NCI-H1694 (cell line): ENCODE measurements at places on chromosomes 2 and 18.

DNA sequence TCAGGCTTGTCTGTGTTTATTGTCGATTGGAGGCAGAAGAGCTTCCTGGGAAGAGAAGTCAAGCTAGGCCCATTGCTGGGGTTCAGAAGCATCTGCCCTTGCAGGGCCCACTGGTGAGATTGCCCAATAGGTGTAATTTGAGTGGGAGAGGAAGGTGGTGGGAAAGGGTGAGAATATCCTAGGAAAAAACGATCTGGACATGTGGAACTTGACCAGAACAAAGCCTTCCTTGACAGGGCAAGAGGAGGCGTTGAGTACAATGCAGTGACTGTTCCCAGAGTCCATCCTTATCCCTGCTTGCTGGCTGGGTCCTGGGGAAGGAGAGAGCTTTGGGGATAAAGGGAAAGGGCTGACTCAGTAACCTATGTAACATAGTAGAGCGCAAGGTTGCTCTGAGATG lies 27.1 kb downstream of the NABP1 start:
- no peak for DNase-seq

DNA sequence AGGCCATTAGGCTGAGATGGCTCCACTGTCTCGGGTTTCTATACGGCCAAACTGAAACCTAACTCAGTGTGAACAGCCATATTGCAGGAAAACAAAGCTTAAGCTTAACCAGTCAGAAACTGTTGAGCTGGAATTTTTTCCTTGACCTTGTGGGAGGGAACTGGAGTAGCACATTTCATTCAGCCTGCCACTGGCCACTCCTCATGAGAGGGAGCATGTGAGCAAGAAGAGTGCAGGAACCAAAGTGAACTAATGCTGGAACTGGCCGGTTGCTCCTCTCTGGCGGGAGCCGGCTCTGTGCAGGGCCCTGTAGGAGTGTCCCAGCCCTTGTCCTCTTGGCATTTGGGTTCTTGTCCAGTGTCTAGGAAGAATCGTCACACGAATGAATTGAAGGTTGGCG lies 5.9 kb upstream of the POLE4 start:
- DNase-seq = no peak

- DNase-seq = no peak
Observed at GRCh38 chr2:196995757-196996314, 69.3 kb upstream of the PGAP1 start.

GRCh38 chr18:65436430-65436829 lies 314.4 kb upstream of the CDH7 start:
- DNase-seq = no peak

DNA sequence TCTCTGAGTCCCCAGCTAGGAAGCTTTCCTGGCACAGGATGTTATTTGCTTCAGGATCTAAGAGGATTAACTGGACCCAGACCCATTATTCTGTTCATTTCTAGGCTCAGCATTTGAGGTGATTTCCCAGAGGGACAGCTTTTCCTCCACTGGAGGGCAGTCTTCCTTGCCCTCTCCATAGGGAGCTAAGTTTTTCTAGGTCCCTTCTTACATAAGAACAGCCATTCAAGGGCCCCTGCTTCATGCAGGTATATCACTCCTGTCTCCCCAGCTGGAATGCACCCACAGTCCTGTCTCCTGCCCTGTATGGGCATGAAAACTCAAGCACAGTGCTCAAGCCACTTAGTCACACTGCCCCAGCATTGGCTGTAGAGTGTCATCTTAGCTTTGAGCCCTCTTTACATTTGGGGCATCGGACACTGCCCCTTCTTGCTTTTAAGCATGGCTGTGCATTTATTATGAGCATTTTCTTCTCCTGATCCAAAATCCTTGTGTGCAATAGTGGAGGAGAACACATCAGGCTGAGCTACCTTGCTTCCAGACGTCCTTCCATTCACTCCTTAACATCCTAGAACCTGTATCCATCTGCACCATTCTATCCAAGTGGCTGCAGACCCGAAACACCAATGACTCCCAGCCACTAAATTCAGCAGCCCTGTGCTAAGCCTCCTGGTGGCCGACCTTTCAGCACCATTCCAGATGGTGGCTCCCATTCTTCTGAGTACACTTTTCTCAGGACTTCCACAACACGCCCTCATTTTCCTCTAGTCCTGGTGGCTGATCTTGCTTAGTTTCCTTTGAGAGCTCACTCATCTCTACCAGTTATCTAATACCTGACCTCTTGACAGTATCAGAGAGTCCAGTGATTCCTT lies 80.0 kb downstream of the COPS8 start:
- no peak for DNase-seq

DNA sequence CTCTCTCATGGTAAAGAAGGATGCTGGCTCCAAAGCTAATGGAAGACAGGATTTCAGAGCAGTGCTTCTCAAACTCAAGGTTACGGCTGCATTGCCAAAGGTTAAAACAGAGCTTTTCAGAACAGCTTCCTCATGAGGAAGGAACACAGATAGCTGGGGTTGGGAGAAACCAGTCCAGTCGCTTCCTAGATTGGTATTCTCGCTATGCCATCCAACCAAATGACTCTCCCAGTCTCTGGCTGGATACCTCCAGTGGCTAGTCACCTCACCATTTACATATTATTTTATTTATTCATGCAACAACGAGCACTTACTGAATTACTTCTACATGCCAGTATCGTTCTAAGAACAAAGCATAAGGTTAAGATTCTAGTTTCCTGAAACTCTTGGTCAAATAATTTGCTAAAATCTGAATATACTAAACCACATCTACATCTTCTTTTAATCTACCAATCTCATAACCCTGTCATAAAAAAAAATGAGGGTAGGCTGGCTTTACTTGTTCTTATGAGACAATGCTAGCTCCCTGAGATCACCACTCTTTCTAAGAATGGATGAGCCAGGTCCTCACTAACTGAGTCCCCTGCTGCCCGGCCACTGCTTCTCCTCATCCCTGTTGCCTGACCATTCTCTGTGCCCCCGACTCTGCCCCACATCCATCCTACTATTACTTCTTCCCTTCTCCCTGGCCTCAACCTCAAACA lies 20.4 kb downstream of the KDSR start:
- no peak for DNase-seq

- DNase-seq = peak; percentile 1
Observed at GRCh38 chr2:189287982-189288521, 108.5 kb upstream of the COL5A2 start.

DNA sequence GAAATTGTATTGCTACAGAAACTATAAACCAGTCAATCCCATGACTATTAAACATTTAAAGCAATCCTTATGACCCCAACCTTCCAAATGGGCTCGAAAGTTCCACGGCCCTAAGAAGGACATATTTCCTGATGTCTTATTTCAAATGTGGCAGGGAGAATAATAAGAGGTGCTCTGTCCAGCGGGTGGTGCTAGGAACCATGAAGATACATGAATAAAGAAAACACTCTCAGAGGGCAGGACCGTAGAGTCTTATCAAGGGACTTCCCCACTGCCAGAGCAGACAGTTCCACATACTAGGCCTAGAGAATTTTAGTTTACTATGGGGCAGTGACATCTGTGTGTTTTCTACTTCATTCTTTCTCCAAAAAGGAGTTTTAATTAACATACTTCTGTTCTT lies 187.1 kb upstream of the PIK3C3 start:
- no peak for DNase-seq

GRCh38 chr2:133765658-133766057 lies 197.4 kb upstream of the NCKAP5 start:
- no peak for DNase-seq

GRCh38 chr2:240432820-240433801 lies 2.4 kb upstream of the GPC1 start:
- no peak for DNase-seq

DNA sequence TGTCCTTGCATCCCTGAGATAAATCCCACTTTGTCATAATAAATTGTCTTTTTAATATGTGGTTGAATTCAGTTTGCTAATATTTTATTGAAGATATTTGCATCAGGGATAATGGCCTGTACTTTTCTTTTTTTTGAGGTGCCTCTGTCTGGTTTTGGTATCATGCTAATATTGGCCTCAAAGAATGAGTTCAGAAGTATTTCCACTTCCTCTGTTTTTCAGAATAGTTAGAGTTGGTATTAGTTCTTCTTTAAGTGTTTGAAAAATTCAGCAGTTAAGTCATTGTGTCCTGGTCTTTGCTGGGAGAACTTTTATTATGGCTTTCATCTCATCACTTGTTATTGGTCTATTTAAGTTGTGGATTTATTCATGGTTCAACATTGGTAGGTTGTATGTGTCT lies 464.1 kb upstream of the CRIM1 start:
- no peak for DNase-seq

DNA sequence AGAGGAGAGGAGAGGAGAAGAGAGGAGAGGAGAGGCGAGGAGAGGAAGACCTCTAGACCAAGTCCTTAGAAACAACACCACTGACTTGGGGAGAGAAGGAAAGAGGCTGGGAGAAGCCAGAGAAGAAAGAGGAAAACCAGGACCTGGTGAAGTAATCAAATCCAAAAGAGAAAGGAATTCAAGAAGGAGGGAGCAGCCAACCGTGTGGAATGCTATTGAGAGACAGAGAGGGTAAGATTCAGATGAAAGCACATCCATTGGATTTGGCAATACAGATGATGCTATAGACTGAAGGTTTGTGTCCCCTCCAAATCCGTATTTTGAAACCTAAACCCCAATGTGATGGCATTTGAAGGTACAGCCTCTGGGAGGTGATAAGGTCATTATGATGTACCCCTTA lies 50.7 kb downstream of the GALNT14 start:
- no peak for DNase-seq

DNA sequence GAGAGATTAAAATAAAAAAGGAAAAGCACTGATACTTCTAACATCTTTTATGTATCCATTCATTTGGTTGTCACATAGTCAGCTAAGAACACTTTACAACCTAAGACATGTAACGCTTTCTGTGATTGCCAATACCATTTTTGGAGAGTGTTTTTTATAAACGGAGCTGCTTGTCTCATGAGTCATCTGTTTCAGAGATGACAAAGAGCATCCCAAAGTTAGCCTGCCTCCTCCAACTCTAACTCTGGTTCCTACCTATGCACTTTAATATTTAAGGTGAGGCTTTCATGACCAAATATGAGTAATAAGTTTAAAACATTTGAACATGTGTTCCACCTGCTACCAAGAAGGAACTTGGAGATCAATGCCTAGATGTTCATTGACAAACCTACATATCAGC lies 260.1 kb upstream of the SMIM21 start:
- DNase-seq = no peak

- DNase-seq = no peak
Observed at GRCh38 chr2:152693033-152693432, 24.2 kb downstream of the PRPF40A start.

DNA sequence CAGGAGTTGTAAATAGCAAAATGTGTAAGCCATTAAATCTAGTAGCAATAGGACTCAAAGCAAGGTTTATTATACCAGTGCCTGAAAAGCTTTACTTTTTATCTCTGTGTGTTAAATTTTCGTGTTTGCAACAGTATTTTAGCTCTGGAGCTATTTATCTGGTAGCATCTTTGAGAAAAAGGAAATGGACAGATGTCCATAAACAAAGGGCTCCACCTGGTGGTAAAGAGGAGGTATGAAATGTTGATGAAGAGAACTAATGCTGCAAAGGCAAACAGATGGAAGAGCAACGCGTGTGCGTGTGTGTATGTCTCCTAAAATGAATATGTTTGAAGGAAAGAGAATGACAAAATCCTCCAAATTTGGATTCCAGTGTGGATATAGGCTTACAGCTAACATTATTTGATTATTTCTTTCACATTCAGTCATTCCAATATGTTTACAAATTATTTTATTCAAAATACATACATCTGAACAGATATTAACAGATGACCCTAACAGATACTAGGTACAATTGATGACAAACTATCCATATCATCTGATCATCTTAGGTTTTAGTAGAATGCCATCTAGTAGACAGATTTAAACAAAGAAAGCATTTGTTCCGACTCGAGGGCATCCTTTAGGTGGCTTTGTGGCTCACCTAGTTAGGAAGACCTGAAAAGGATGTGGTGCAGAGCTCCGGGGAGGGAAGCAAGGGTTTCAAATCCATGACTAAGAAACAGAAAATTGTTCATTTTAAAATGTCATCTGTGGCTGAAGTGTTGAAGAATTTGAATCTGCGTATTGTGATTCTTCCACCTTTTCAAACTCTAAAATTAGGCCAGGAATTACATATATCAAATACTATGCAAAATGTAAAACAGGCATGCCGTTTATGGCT lies 383.3 kb downstream of the MTX2 start:
- peak; percentile 52 for DNase-seq

DNA sequence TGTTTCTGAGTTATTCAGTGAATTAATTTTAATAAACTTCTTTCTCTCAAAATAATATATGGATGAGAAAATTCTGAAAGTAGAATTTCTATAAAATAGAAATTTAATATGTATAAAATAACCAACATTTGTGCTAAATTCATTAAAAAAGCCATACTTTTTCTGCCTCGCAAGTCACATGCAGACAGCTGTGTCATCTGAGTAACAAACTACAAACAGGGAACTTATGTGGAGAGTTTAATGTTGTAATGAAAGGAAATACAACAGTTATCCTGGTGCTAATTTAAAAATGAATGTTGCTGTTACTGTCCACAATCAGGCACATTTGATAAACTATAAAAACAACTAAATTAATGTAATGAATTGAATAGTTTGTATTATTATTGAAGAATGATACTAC lies 22.2 kb downstream of the RMDN2 start:
- no peak for DNase-seq

- DNase-seq = no peak
Observed at GRCh38 chr2:182435754-182436153, 8.9 kb upstream of the PDE1A start.

GRCh38 chr18:56516789-56517188 lies 121.6 kb downstream of the TXNL1 start:
- no peak for DNase-seq

GRCh38 chr2:205895981-205896655 lies 189.9 kb downstream of the INO80D start:
- DNase-seq = no peak

DNA sequence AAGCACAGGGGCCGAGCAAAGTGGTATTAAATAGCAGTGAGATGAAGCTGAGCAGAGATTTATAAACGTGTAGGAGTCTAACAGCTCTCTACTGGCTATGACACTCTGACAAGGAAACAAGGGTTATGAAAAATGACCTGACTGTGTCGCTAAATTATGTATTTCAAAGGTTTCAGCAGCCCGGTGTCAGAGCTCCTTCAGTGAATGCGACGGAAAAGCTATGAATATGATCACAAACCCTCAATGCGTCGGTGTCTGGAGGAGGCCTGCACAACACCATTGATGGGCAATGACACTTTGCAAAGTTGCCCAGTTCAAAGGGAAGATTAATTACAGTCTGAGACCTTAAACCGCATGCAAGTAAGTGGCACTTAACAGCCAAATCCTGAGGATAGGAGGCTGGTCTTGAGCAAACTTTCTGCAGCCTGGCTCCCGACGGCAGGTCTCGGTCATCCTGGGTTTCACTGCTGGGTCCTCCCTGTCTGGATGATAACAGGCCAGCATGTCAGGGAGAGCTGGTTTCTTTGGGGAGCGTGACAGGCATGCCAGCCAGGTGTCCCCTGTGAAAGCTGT lies 615.1 kb upstream of the SALL3 start:
- no peak for DNase-seq
